ENCODE measurements at places on chromosomes 2 and 18.

GRCh38 chr2:97763176-97763845 lies 49.9 kb downstream of the ZAP70 start:
- no peak for DNase-seq

DNA sequence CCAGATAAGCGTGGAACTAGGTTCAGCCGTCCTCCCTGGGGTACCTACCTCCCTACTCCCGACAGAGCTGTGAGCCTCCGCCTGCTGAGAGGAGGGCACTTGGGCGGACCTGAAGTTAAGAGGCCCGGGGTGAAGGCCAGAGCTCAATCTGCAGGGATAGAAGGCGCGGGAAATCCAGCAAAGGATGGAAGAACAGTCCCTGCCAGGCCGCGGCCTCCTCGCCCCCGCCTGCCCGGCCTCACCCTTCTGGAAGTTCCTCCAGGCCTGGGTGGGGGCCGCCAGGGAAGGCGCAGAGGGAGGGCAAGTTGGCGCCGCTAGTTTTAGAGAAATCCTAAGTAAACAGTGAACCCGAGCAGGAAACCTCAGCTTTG lies 13.0 kb downstream of the EN1 start:
- DNase-seq: no peak

GRCh38 chr18:78406743-78407465 lies 572.7 kb upstream of the SALL3 start:
- no peak for DNase-seq

- peak; percentile 56 for DNase-seq
These were observed 1.2 kb downstream of the VPS54 start for GRCh38 chr2:64017811-64018700.

- no peak for DNase-seq
These were observed 328.0 kb downstream of the TSN start for GRCh38 chr2:122083256-122084048.

GRCh38 chr2:27211241-27211942 lies 449 bp upstream of the ATRAID start:
- DNase-seq: no peak

DNA sequence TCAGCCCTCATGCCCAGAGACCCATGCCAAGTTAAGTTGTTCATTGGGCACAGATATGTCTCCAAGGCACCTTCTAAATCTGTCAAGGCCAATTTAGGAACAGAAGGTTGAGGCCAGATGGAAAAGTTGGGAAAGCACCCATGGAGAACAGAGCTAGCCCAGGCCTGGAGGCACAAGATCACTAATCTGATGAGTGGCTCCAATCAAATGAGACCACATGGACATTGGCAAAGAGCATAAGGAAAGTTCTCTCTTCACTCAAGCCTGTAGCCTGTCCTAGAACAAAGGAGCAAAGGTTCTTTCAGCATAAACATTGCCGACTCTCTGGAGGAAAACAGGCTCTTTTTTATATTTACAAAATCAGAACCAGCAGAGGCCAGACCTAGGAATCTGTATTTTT lies 154.8 kb downstream of the RNF152 start:
- no peak for DNase-seq

All from NCI-H2171 treated with DMSO at 0.1 percent for 48 hours (cell line).